ENCODE measurements at places on chromosomes 4 and X.

DNA sequence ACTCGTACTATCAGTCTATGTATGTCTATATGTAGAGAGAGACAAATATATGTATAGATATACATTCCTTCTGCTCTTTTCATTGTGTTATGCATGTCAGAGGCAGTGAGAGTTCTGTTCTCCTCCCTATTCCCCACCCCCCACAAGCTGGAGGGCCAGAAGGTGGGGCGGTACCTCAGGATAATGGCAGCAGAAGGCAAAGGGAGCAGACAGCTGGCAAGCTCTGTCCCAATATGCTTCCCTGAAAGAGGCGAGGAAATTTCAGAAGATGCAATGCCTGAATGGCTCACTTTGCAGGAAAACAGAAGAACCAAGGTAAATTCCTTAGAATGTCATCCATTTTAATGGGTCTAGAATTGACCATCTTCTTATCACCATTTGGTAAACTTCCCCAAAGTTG lies 114.4 kb downstream of the NAA11 start:
- DNase-seq: no peak

GRCh38 chr4:48781968-48782367 lies 1.9 kb upstream of the FRYL start:
- DNase-seq: peak; percentile 13

DNA sequence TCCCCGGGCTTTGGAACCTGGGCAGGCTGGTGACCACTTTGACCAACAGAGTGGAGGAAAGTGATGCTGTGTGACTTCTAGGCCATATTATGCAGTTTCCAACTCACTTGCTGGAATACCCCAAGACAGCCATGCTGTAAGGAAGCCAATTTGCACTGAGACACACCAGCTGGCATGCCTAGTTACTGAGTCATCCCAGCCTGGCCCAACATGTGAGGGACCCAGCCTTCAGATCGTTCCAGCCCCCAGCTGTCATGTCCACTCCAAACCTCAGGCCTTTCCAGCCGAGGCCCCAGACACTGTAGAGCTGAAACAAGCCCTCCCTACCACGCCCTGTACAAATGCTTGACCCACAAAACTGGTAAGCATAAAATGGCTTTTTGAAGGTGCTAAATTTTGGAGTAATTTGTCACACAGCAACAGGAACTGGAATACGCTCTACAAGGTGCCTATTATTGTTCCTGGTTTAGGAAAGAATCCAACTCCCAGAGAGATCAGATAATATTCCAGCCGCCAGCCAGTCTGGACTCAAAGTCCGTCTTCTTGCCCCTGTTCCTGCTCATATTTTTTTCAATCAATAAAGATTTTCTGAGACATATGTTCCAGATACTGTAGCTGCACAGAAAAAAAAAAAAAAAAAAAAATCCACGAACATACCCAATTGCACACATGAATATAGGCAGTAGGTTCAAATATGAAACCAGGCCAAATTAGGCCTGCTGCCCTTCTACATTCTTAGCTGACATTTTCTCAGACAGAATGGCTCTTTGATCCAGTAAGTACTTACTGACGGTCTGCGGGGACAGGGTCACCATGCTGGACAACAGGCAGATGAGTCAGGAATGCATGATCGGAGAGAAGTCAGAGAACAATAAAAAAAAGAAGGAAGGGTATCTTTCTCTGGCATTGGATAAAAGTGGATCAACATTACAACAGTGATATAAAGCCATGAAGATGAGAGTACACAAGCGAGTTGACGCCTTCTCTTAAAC lies 35.1 kb downstream of the SH3KBP1 start:
- DNase-seq: no peak

- DNase-seq: no peak
Observed at GRCh38 chrX:56029188-56029587, 203.0 kb upstream of the KLF8 start.

- DNase-seq: no peak
Observed at GRCh38 chr4:183038436-183038835, 60.6 kb upstream of the WWC2 start.

DNA sequence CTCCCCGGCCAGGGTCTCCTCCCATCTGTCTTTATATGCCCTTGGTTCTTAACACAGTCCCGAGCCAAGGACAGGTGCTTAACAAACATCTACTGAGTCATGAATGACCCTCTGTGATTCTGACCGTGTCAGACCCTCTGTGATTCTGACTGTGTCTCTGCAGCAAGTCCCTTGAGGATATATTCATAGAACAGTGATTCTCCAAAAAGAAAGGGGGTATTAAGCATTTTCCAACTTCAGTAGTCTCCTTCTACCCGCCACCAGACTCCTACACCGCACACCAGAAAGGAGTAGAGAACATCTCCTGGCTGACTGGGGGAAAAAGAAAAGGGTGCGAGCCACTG lies 13.6 kb downstream of the ACSL1 start:
- DNase-seq: no peak

GRCh38 chr4:35506161-35506560 lies 738.2 kb downstream of the ARAP2 start:
- no peak for DNase-seq

GRCh38 chr4:150327262-150327780 lies 249.1 kb downstream of the DCLK2 start:
- DNase-seq: no peak

- no peak for DNase-seq
Observed at GRCh38 chr4:37990731-37991245, 30.6 kb downstream of the PTTG2 start.

DNA sequence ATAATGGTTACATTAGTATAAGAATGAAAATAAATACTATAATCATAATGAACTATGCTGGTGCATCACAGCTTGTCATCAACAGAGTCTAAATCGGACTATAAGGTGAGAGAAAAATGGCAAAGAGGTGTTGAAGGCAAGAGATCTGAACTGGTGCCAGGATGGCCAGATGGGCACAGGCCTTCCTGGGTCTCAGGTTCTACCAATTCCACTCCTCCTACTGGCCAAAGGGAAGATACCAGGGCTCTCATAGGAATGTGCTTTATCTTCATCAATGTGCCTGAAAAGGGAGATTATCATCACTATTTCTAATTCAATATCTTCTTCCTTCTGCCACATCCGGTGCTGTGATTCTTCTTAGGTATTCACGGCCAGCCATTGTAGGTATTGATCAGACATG lies 107.6 kb downstream of the GASK1B start:
- DNase-seq: no peak

DNA sequence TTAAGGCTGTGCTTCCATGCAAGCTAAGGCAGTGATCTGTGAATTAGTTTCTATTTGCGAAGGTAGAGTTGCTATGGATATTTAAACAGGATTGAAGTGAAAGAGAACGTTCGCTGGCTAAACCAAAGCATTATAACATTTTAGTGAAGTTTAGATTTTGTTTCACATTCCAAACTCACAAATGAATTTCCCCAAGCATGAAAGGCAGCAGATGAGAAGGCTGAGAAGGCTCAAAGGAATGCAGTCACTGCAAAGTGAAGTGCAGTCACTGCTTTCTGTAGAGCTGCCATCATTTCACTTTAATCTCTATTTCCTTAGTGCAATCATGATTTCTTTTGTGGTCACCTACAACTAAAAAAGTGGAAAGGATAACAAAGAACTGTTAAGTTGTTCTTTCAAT lies 334.7 kb upstream of the NR3C2 start:
- DNase-seq: no peak

GRCh38 chrX:71573590-71573989 lies 4.6 kb upstream of the GCNA start:
- DNase-seq: no peak

- DNase-seq: no peak
Observed at GRCh38 chr4:31667686-31668085, 947.5 kb downstream of the PCDH7 start.

GRCh38 chr4:57442831-57443291 lies 332.7 kb upstream of the IGFBP7 start:
- peak; percentile 33 for DNase-seq

DNA sequence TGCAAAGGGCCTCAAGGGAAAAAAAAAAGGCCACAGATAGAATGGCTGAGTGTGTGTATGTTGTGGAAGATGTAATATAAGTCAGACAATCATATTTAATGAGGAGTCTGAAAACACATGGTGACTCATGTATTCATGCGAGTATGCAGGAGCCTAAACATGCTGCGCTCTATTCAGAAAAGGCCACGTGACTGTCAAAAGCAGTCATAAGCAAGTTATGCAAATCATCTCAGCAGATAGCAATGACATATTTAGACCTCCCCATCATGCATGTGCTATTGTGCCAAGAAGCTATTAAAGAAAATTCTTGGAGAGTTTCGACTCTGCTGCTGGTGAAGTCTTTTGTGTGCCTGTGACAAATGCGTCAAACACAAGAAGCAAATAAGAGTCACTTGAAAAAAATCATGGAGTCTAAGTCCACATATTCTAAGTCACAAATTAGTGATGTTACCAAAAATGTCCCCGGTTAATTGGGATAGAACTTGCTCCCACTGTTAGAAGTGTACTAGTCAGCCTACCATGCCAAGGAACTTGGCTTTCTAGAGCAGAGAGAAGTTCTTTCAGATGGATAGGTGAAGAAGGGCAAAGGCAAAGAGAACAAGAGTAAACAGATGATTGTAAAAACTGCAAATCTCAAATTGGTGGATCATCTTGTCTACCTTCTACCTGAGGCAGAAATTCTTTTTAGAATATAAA lies 5.0 kb downstream of the LNX1 start:
- no peak for DNase-seq

- DNase-seq: no peak
Observed at GRCh38 chr4:93749292-93749761, 79.2 kb upstream of the ATOH1 start.

DNA sequence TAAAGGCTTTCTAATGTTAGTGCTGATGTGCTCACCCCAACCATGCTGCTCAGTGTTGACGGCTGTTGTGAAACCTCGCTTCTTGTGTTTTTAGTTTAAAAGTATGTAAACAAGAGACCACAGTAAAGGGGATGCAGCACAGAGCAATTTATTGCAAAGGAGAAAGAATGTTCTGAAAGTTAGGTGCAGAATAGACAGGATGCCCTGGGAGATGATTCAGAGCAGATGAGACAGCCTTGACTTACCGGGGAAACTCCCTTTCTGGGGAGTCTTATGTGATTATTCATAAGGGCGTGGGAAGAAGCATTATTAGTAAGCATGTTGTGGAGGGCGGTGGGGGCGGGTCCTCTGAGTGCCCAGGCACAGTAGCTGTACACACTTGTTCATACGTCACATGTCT lies 47.7 kb downstream of the EVC start:
- no peak for DNase-seq

GRCh38 chr4:68691186-68691585 lies 20.7 kb upstream of the UGT2B15 start:
- DNase-seq: no peak

GRCh38 chrX:123424546-123424945 lies 240.5 kb downstream of the GRIA3 start:
- DNase-seq: no peak

GRCh38 chr4:134337574-134337973 lies 136.0 kb upstream of the PABPC4L start:
- DNase-seq: no peak

DNA sequence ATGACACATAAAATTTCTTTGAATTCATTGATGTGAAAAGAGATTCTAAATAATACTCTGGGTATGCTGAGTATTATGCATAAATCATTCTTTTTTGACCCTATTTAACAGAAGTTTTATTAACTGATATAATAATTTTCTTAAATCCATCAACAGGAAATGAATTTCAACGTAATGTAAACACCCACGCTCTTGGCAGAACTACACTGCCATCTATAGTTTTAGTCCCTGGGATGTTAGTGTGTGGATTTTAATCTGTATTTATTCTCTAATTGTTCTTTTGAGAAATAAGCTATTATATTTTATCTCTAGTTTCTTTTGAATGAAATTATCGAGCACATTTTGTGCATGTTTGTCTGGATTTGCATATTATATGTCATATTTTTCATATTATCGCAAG lies 666.8 kb upstream of the NDST4 start:
- DNase-seq: no peak

DNA sequence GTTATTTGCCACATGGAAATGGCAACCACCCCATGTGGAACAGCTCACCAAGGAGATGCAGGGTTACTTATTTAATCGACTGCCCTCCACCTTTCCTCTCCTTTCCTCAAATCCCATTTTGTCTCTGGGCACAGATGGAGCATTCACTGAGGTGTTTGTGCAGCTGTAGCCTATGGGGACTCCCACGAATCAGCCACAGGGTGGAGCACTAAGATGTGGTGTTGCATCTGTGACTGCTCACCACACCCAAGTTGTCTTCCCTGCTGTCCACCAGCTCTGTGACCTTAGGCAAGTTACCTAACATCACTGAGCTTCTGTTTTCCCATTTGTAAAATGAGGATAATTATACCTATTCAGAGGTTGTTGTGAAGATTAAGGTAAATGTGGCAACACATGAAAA lies 252.4 kb upstream of the CPEB2 start:
- peak; percentile 1 for DNase-seq

DNA sequence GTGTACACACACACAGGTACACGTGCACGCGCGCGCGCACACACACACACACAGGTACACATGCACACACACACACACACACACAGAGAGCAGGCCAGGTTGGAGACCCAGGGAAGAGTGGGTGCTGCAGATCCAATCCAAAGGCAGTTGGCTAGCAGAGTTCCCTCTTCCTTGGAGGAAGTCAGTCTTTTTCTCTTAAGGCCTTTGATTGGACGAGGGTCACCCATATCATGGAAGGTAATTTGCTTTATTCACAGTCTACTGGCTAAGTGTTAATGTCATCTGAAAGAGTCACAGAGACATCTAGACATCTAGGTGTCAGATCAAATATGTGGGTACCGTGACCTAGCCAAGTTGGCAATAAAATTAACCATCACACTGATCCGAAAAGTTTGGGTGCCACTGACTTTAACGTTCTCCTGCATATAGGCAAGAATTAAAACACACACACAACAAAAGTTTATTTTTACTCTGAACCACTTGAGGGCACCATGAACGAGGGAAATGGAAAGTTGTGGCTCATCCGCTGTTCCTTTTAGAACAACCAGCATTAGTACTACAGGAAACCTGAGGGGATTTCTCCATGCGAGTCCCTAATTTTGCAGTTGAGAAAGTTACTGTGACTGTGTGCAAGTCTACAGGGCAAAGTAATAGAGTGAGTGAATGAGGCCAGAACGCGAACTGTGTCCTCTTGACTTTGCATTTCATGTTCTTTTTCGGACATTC lies 66.0 kb upstream of the STOX2 start:
- no peak for DNase-seq

DNA sequence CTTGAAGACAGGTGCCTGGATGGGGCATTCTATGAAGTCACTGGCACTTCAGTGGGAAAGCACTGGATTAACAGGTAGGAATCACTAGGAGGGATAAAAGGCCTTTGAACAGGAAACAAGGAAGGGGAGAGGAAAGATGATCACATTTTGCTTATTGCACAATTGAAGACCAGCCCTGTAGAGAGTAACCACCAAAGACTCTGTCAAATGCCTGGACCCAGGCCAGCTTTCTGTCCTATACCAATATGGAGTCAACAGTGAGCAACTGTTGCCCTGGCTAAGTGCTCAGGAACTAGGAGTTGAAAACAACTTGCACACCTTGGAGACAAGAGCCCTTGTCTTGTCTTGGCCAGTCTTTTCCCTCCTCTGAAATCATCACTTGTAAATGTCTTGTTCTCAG lies 14.1 kb upstream of the RTL3 start:
- DNase-seq: no peak
